ENCODE measurements at places on chromosomes 11 and 22.

GRCh38 chr11:129705933-129706332 is 109.7 kb upstream of the TMEM45B start:
- DNase-seq = no peak

DNA sequence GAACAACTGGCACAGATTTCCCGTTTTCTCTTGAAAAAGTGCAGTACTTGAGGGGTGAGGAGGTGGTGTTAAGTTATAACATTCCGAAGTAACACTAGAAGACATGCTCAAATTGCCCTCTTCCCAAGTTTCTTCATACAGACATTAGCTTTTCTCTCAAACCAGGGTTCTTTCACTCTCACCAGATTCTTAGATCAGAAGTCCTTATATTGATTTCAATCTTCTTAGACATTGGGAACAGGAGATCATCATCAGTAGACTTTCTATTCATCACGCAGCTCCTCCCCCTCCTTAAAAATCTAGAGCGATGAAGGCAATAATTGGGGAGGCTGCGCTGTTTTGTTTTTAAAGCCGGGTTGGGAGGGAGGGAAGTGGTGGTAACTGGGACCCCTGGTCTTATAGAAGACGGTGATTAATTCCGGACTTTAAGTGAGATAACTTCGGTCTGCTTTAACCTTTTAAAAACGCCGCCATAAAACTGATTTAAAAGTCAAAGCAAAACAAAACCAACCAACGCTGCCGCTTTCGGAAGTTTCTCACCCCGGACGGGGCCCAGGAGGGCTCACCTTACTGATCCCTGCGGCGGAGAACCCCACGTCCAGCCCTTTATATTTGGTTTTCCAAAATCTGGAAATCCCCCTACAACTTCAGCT is 665 bp downstream of the USP28 start:
- no peak for DNase-seq

DNA sequence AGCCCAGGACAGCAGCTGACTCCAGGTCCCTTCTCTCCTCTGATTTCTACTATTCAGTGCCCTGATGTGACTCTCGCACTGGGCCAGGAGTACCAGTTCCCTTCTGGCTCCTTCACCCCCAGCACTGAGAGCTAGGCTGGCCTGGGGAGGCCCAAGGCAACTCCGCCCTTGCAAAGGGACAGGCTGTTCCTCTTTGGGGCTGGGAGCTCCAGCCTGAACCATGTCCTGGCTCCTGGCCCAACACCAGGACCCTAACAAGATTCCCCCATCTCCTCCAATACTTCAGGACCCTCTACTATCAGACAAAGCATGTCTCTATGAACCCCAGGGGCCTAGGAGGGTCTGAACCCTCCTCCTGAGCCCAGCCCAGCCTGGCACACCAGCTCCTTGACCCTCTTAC is 12.5 kb downstream of the CREB3L1 start:
- DNase-seq = no peak

DNA sequence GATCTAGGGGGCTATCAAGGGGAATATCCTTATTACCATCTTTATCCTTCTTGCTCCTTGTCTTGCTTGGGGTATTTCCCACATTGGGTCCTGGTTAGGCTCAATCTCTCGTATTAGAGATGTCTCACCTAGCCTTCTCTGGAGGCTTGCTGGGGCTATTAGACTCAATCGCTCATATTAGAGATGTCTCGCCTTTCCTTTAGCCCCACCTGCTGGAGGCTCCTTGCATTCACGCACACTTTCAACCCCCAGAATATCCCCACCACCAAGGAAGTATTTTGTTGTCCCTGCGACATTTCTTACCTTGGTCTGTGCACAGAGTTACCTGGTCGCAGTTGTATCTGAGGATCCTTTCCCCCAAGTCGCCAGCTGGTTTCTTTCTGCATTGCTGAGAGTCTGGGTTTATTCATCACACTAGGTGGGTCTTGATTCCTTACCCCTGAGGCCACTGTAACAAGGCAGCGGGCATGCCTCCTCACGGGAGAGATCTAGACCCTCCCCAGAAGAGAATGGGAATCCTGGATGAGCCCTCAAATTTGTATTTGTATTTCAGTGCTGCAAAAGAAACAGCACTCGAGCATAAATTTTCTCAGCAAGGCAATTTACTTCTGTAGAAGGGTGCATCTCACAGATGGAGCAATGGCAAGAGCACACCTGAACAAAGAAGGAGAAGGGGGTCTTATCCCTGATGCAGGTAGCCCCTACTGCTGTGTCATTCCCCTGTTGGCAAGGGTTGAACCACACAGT is 15.9 kb upstream of the HYLS1 start:
- DNase-seq = no peak
